ENCODE measurements at places on chromosomes 6 and 20. TPM values are rescaled to one million over a fixed set of nuclear protein-coding genes. Genes with fewer than 3 reads are reported as not detected.

The STX16 gene
- total RNA-seq = 152 TPM

The PNPLA1 gene
- not detected for total RNA-seq

The FAM83B gene
- total RNA-seq = not detected

The BMP2 gene
- not detected for total RNA-seq

The CTCFL gene
- not detected for total RNA-seq

The C6orf136 gene
- total RNA-seq = 24.4 TPM

The FAXC gene
- 0.23 TPM for total RNA-seq

DNA sequence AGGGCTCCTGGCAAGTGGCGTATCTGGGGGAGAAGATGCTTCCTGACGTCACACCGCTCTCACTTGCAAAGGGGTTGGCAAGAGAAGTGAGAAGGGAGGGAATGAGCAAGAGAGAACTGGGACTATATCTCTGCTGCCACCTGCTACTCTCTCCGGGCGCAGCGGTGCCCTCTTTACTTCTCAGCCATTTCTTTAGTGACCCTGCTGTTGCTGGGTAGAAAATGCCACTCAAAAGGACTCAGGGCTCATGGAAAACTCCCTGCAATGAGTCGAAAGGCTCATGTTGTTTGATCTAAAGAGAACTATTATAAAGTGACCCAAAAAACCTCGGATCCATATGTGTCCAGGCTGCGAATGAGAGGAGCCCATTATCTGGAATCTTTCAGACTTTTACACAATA lies 401.8 kb downstream of the SAMD5 start:
- no peak for DNase-seq

GRCh38 chr6:86357877-86358276 lies 579.5 kb upstream of the HTR1E start:
- no peak for DNase-seq

- no peak for DNase-seq
Observed at GRCh38 chr6:22821664-22822320, 252.4 kb downstream of the HDGFL1 start.

DNA sequence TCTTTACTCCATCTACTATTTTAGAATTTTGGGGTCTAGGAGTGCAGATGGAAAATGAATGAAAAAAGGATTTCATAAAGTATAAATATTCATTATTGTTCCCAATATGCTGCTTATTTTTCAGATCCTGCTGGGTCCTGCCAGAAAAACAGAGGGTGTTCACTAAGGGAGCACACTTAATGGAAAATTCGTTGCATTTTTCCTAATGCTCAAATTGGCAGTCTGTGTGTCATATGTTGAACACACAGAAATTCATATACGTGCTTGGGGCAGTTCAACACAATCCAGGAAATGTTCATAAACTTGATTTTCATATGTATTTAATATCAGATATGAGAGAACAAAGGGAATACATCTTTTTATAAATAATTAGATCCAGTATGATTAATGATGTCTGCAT lies 1019.4 kb downstream of the EPHA7 start:
- DNase-seq = no peak

DNA sequence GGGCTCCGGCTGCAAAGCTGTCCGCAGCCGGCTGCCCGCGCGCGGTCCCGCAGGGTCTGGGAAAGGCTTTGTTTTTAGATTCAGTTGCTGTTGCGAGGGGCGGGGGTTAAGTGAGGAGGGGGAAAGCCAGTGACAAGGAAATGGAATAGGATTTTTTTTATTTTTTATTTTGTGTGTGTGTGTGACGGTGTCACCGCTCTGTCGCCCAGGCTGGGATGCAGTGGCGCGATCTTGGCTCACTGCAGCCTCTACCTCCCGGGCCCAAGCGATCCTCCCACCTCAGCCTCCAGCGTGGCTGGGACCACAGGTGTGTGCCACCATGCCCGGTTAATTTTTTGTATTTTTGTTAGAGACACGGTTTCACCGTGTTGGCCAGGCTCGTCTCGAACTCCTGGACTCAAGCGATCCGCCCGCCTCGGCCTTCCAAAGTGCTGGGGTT lies 615 bp upstream of the UBE2J1 start:
- no peak for DNase-seq

- peak; percentile 42 for DNase-seq
Observed at GRCh38 chr6:31158863-31159855, 770 bp downstream of the TCF19 start.

DNA sequence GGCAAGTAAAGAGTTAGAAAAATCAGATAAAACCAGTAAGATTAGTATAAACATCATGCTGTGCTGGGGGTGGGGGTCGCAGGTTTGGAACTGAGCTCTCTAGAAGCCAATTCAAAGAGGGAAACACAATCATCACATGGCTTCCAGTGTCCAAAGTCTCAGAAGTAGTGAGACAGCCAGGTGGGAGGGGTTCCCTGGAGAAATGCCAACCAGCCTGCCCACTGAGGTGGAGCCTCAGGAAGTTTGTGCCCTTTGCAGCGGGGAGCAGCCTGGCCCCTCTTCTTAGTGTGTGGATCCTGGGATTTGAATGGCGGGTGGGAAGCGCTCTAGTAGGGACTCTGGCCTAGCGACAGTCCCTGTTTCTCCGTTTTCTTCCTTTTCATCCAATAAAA lies 21.4 kb downstream of the C6orf15 start:
- no peak for DNase-seq

DNA sequence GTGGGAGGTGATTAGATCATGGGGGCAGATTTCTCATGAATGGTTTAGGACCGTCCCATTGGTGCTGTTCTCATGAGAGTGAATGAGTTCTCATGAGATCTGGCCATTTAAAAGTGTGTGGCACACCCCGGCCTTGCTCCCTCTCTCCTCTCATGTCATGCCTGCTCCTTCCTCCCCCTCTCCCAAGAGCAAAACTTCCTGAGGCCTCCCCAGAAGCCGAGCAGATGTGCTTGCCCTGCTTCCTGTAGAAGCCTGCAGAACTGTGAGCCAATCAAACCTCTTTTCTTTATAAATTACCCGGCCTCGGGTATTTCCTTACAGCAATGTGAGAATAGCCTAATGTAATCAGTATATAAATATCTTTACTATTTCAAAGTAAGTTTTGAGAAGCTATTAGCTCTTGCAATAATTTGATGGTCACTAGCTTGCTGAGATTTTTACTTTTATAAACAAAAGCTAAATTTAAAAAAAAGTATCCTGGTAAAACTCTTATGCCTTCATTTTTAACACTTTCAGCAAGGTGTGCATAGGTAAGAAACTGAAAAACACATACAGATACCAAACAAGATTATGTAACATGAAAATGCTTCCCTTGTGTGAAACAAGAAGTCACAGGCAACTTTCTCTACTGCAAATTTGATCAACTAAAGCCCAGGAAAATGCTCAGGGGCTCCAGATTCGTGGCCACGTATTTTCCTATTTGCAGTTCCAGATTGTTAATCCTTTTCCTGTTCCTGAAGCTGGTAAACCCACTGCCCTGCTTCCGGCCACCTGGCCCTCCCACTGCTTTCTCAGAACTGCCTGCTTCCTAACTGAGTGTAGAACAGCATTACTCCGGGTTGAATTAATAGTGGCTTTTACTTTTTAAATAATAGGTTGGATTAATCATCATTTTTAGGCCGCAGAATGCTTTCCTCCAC lies 395.1 kb upstream of the CNR1 start:
- DNase-seq = no peak

GRCh38 chr20:56411759-56412472 lies at the start of gene CASS4:
CASS4 (plus strand) TSS chr20:56412260; CDS start chr20:56412459, 199 bp downstream.
- DNase-seq = peak; percentile 54

DNA sequence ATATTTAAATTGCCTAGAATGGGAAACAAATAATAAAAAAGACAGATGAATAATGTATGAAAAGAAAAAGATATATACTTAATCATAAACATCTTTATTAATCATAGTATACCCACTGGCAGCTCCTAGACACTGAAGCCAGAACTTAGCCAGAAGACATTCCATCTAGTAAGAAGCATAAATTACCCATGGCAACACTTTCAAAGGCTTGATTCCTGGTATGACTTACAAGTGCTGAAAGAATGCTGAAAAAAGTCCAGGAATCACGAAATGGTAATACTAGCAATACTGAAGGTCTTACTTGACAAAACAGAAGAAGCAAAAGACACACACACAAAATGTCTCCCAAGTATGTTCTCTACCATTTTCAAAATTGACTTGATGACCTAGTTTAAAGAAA lies 38.0 kb downstream of the RWDD2A start:
- DNase-seq = no peak

- DNase-seq = no peak
Observed at GRCh38 chr6:161440299-161440698, 166.4 kb upstream of the AGPAT4 start.

GRCh38 chr20:23873370-23874015 lies 6.1 kb downstream of the CST5 start:
- no peak for DNase-seq

GRCh38 chr6:10801224-10801848 lies 37.0 kb downstream of the MAK start:
- DNase-seq = peak; percentile 72

DNA sequence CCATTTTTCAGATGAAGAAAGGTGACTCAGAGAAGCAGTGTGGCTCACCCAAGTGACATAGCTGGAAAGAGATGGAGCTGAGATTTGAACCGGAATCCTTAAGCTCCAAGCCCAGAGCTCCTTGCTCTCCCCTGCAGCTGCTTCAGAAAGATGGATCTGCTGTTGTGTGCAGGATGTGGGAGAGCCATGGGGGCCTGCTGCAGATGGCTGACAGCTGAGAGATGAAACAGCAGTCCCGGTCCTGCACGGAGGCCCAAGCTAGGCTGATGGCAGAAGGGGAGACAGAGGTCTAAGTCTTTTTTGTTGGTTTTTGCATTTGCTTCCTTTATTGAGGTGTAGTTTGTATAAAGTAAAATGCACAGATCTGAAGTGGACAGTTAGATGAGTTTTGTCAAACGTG lies 69.8 kb upstream of the FOXP4 start:
- DNase-seq = no peak

Measured in activated CD4-positive, alpha-beta memory T cell treated with anti-CD3 and anti-CD28 coated beads, Interleukin-2, amount 10 ng/mL, durations not matched to agents 7 days and 5 days (primary cell).